ENCODE measurements at places on chromosomes 3 and 15. TPM values are rescaled to one million over a fixed set of nuclear protein-coding genes. Genes with fewer than 3 reads are reported as not detected.

DNA sequence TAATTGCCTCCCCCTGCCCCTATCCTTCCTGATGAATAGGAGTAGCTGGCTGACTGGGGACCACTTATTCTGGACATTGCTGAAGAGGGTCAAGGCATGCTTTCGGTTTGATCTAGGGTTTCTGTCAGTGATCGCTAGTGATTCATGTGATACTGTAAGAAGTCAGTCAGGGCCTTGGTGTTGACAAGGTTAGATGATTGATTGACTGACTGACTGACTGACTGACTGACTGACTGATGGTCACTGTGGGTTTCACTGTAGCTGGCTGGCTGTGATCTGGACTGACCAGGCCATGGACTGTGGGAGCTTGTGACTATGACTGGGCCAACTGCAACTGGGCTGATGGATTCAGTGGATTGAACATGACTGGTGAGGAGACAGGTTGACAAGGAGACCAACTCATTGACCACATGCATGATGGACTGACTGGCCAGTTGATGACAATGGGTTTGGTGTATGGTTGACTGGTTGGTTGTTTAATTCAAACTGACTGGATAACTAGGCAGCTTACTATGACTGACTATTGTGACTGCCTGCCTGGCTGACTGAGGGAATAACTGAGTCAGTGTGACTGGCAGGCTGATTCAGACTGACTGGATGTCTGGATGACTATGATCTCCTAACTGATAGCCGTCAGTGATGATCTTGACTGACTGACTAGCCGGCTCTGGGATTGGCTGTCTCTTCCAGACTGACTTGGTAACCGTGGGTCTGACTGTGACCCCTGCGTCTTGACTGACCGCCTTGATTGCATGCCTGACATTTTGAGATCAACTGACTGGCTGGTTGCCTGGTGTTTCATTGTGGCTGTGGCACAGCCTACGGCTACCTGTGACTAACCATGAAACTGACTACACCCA lies 509.9 kb downstream of the SHQ1 start:
- no peak for DNase-seq

DNA sequence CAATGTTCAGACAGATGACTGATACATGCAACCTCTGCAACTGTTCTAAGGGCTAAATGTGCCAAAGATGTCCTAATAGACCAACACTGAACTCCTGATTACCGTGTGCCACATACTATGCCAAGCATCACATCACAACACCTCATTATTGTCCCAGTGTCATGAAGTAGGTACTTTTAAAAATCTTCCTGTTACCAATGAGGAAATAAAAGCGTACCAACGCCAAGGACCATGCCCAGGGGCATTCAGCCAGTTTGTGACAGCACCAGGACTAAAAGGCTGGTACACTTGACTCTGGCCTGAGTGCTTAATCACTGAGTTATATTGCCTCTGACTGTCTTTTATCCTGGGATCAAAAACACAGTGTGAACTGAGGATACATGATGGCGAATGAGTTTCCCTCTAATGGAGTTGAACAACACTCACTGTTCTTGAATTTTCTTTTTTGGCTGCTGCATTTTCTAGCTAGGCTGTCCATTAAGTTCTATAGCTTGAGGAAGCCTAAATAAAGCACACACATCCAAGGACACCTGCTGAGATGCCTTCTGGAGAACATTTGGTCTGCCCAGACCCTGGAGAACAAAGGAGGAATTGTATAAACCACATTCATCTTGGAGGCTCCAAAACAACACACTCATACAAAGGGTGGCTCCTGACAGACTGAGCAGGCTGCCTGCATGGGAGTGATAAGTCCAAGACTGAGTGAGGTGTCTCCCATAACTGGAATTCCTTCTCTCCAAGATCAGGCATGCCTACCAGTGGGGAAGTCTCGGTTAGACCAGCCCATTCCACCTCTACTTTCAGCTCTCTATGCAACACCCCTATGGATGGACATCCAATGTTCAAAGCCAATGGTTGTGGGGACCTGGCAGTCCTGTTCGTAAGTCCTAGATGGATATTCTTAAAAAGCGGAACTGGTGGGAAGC lies 126.7 kb upstream of the PRICKLE2 start:
- peak; percentile 74 for DNase-seq

DNA sequence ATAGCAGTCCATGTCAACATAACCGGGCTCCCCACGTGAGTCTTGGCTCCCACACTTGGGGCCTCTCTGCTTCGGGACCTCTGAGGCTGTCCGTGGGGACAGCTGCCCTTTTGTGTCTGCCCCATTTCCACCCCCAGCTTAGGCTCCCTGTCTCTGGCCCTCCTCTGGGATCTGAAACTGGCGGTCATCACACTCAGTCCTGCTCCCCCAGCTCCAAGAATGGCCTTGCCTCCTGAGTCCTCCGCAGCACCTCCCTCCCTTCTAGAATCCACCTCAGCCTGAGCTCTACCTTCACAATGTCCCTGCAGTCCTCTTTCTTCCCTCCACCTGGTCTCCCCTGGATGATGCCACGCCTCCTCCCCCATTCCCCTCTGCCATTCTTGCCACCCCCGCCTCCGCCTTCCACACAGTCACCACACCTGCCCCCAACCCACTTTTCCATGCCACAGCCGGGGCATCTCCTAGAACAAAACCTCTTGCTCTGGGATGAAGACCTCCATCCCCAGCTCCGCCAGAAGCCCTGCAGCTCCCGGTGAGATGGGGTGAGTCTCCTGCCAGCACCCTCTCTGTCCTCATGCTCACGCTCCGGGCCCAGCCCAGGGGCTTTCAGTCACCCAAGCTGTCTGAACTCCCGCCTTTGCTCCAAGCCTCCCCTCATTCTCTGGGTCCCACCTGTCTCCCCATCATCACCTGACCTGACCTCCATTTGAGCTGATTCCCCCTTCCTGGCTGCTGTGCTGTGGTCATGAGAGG lies 7.0 kb upstream of the ZXDC start:
- DNase-seq = no peak

GRCh38 chr15:75989045-75989444 lies 23.2 kb downstream of the NRG4 start:
- DNase-seq = no peak

DNA sequence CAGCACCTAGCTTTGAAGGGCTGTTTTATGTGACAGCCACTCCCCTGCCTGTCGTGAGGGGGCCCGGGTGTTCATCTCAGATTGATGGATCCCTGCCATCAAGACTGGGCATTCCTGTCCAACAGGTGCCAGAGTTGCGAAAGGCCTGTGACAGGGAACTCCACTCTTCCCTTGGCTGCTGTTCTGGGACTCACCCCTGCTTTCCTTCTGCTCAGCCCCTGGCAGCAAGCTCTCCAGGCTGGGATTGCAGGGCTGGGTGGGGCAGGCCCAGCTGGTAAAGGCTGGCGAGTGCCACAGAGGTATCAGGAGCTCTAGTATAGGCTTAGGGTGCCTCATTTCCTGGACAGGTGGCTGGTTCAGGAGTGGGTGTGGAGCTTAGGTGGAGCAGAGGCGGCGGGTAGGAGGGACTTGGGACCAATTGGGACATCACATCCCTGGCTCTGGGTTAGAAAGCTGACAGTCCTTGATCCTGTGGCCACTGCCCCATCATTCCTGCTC lies at the start of gene PLA2G4B:
PLA2G4B (plus strand) TSS at position 448 of the 498 bp plus-strand sequence. CDS start 67 bp downstream, outside the sequence.
- DNase-seq = no peak

DNA sequence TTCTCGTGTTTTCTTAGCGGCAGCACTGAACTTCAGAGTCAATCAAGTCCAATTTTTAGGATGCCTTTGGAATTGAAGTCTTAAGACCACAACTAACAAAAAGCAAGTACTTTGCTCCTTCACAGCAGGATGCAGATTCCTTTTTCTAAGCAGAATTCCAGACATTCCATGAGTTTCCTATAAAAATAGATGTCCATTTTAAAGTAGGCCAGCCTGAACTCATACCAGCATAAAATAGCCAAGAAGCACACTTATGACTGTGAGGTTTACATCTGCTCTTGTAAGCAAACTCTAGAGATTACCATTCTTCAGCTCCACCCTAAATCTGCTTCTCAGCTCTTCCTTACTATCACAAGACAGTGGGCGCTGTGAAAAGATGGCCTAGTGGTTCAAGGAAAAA lies 85.8 kb downstream of the THBS1 start:
- peak; percentile 64 for DNase-seq

DNA sequence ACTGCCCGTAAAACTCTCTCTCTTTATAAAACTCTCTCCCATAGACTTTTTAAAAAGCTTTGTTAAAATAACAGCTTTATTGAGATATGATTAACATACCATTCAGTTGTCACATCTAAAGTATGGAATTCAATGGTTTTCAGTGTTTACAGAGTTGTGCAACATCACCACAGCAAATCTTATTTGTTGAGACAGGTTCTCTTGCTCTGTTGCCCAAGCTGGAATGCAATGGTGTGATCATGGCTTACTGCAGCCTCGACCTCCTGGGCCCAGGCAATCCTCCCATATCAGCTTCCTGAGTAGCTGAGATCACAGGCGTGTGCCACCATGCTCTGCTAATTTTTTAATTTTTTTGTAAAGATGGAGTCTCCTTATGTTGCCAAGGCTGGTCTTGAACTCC lies 35.9 kb upstream of the TRAK1 start:
- no peak for DNase-seq

- DNase-seq = peak; percentile 61
These were observed 156.7 kb upstream of the MEF2A start for GRCh38 chr15:99409097-99409473.

DNA sequence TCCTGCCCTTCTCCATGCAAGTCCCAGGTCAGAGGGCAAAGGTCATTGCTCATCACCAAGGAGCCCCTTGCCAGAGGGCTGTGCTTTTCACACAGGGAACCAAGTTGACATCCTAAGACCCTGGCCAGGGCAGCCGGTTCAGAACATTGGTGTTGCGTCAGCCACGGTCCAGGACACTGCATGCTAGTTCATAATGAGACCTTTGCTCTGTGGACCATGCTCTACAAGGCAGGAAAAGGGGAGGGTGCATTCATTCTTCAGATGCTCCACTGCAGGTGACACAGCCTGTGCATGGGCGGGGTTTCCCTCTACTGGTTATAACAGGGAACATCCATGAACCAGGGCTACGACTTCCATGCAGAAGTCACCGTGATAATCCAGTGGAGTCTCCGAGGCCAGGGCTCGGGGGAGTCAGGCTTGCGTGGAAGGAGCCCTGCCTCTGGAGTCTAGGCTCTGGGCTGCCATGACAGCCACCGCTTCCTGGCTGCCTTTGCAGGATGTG lies 81.6 kb downstream of the OCA2 start:
- DNase-seq = no peak

DNA sequence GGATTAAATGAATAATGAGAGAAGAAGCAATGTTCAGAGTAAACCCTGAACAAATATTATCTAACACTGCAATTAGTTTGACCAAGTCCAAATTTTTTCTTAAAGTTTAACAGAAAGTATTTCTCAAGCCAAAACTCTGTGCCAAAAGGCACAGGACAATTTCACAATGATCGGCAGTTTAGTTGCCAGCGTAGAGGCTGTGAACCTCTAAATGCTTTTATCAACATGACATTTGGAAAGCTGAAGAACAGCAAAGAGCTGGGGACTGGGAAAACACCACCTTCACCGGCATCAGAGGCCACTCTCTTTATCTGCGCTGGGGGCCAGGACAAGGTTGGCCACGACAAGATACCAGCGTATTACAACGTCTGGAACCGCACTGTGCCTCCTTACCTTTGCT lies 125.6 kb downstream of the ADAMTS17 start:
- DNase-seq = no peak

GRCh38 chr3:168036619-168037018 lies 59.1 kb downstream of the GOLIM4 start:
- DNase-seq = no peak

DNA sequence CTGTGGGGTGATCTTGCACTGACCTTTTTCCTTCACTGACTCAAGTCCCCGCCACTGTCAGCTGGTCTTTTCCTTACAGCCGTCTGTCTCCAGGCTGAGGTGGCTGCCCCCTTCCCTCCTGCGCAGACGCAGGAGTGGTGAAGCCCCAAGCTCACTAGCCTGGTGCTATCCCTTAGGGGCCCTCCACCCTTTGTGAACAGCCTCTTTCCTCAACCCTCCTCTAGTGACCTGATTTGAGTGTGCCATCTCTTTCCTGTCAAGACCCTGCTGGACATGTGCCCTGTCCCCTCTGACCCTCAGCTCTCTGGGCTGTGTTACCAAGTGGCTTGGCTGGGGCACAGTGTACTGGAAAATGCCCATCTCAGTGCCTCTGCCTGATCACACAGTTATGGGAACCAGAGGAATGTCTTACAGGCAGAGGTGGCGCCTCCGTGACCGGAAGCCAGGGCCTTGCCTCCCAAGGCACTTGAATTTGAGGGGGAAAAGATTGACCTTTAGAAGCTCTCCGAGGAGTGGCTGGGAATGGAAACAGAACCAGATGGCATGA lies 8.7 kb downstream of the KBTBD13 start:
- no peak for DNase-seq

GRCh38 chr3:103127737-103128136 lies 692.9 kb downstream of the ZPLD1 start:
- no peak for DNase-seq

- peak; percentile 71 for DNase-seq
These were observed 286.7 kb upstream of the TGFBR2 start for GRCh38 chr3:30319713-30320112.

Gene LMAN1L
- not detected for total RNA-seq

Gene C3orf85
- total RNA-seq = not detected

Gene DLL4
- not detected for total RNA-seq

Gene SELENOT
- total RNA-seq = 237 TPM

Gene SLC38A3
- not detected for total RNA-seq

Gene CADM2
- total RNA-seq = not detected
